ENCODE measurements at places on chromosomes 1 and 21.

DNA sequence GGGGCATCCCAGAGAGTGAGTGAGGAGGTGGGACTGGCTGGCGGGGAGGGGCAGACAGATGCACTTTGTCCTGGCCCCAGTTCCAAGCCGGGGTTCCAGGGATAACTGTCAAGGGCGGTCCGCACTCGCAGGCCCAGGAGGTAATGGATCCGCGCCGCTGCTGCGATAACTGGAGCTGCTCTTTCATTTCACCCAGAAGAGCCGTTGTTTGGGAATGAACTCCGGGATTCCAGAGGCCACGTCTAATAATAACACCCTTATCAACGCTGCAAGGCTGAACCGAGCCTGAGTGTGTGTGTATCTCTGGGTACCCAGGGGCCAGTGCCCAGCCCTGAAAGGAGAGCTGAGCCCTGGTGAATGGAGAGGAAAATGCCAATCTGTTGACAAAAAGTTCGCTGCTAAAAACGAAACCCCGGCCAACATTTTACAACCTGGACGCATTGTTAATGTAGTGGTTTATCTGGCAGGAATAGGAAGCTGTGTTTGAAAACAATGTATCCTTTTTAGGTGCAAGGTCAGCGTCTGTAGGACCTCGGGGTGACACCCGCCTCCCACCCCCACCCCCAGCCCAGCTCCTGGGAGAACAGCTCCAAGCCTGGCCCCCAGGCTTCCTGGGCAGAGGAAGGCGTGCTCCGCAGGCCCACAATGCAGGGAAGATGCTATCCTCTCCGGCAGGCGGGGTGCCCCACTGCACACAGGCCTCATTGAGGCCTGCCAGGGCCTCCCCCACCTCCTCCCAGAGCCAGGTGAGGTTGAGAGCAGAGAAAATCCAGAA, 119.7 kb downstream of the PROX1 start:
- no peak for DNase-seq

- DNase-seq = no peak
Observed at GRCh38 chr1:5750186-5751162, 241.8 kb downstream of the NPHP4 start.

DNA sequence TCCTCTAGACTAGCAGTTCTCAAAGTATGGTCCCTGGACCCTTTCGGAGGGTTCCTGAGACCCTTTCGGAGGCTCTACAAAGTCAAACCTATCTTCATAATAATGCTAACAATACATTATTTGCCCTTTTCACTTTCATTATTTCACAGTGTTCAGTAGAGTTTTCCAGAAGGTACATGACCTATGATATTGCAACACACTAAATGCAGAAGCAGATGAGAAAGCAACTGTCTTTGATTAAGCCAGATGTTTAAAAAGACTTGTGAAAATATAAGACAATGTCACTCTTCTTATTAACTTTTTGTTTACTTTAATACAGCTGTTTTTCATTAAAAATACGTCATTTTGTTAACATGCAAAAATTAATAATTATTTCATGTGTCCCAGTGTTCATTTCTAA, 5.8 kb downstream of the KCNJ10 start:
- no peak for DNase-seq

DNA sequence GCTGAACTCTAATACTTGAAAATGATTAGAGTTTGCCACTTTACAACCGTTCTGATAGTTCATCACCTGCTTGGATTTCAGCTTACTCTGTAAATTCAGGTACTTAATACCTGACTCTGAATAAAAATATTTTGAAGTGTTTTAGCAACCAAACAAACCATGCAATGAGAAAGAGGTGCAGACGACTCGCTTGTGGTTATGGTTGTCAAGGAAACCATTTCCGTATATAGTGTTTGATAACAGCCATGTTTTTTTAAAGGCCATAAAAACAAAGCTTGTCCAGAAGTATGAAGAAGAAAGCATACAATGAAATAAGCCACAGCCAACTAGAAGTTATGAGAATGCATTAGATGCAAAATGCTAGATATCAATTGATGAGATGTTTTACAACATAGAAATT, 167.2 kb upstream of the HMCN1 start:
- no peak for DNase-seq

DNA sequence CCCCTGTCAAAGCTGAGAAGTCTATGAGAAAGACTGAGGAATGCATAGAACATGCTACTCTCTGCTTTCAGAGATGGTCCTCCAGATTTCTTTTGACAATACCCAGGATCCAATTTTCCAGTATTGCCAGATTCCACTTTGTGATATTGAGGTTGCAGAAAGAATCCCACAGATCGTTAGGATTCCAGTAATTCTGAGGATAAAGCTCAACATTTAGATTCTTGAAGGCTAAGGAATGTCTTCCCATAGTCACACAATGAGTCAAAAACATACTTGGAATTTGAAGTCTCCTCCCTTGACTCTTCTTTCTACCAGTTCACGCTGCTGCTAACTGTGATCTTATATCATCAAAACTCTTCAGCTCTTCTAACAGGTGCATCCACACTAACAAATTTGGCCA, 57.1 kb downstream of the TNFSF18 start:
- DNase-seq = no peak

DNA sequence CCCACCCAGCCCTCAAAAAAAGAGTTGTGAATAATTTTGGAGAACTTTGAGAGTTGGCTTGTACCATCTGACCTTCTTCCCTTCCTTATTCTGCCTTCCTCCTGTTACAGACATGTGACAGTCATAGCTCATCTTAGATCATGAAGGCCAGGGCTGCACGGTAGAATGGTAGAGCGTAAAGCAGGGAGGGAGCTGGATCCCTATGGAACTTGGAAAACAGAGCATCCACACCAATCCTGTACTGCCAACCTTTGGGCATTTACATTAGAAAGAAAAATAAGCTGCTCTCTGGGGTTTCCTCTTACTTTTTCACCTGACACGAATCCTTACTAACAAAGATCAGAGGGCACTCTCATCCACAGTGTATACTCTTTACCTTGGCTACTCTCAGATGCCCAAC, 121.5 kb downstream of the GPR52 start:
- no peak for DNase-seq

- DNase-seq = no peak
Observed at GRCh38 chr21:25893191-25893590, 158.4 kb downstream of the GABPA start.

GRCh38 chr1:197440715-197441114, 172.7 kb downstream of the CRB1 start:
- no peak for DNase-seq

- no peak for DNase-seq
Observed at GRCh38 chr1:170284951-170285350, 139.2 kb downstream of the NTMT2 start.

DNA sequence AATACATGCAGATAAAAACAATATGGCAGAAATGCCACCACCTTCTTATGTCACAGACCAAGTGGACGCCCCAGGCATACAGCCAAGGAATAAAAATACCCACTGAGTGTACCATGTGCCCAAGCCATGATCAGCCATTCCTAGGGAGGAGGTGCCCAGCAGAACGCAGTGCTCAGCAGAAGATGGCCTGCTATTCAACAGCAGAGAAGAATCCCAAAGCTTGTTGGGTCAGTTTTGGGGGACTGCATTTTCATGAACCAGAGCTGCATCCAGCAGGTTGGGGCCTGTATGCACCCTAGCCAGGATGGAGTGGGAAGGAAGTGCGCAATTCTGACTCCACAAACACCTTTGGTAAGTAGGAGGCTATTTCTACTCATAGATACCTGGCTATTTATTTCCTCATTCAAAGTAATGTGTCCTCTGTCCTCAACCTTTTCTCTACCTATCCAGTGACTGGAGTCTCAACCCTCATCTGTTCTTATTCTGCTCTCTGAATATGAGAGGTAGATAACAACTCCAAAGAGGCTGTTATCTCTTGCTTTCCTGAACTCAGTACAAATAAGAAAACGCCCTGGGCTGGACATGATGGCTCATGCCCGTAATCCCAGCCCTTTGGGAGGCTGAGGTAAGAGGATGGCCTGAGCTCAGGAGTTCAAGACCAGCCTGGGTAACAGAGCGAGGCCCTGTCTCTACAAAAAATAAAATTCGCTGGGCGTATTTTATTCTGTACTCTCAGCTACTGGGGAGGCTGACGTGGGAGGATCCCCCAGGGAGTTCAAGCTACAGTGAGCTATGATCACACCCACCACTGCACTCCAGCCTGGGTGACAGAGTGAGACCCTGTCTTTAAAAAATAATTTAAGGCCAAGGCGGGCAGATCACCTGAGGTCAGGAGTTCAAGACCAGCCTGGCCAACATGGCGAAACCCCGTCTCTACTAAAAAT, 2.5 kb upstream of the PLEKHM2 start:
- DNase-seq = no peak

- DNase-seq = no peak
Observed at GRCh38 chr1:246811985-246812384, 87.8 kb downstream of the SCCPDH start.

DNA sequence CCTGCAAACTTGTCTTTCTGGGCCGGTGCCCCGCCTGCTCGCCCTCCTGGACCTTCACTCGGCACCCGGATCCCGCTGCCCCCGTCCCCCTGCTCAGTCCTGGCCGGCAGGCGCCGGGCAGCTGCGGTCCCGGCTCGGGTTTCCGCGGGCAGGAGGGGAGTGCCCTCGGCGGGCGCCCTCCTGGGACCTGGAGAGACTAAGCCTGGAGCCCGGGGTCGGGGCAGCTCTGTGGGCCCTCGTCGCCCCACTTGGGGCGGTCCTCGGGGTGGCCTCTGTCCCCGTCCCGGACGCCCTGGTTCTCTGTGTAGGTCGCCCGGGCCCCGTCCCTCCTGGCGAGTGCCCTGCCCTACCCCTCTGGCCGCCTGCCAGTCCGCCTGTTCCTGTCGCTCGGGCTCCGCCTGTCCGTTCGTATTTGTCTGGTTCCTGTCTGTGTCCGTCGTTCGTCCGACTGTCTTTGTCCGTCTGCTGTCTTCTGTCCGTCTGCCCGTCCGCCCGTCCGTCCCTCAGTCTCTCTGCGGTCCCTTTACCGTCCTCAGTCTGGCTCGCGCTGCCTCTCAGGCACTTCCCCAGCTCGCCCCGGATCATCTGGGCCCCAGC, 490 bp downstream of the SERINC2 start:
- DNase-seq = no peak

All from H54 (cell line).